Stimulated activated CD4-positive, alpha-beta T cell treated with anti-CD3 and anti-CD28 coated beads, Interleukin-4, amount 100 ng/mL, for 24 hours (primary cell): ENCODE measurements at places on chromosomes 2 and 18.

GRCh38 chr2:234374150-234374508 lies 122.8 kb downstream of the ARL4C start:
- DNase-seq = no peak

DNA sequence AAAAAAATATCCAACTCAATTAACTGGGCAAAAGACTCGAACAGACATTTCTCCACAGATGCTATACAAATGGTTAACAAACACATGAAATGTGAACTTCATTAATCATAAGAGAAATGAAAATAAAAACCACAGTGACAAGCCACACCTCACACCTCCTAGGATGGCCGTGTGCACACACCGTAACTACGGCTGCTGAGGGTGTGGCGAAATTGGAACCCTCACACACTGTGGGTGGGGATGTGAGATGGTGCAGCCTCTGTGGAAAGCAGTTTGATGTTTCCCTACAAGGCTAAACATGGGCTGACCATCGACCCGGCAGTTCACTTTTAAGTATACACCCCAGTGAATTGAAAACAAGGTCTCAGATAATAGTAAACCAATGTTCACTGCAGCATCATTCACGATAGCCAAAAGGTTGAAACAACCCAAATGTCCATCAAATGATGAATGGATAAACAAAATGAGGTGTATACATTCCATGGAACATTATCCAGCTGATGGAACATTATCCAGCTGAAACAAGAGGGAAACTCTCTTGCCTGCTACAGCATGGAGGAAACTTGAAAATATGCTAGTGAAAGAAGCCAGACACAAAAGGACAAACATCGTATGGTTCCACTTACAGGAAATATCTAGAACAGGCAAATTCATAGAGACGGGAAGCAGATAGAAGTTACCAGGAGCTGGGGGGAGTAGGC lies 32.2 kb downstream of the ZAP70 start:
- DNase-seq = peak; percentile 67

GRCh38 chr18:78992041-78993011 lies 12.7 kb downstream of the SALL3 start:
- no peak for DNase-seq

- DNase-seq = no peak
Measured at GRCh38 chr2:9052821-9053533, 49.5 kb upstream of the MBOAT2 start.
